ENCODE measurements at places on chromosomes 6 and 20.

- no peak for ATAC-seq
These were observed 208.1 kb downstream of the SOX4 start for GRCh38 chr6:21801446-21802174.

GRCh38 chr6:75098709-75099108 lies 107.1 kb downstream of the COL12A1 start:
- ATAC-seq = no peak

DNA sequence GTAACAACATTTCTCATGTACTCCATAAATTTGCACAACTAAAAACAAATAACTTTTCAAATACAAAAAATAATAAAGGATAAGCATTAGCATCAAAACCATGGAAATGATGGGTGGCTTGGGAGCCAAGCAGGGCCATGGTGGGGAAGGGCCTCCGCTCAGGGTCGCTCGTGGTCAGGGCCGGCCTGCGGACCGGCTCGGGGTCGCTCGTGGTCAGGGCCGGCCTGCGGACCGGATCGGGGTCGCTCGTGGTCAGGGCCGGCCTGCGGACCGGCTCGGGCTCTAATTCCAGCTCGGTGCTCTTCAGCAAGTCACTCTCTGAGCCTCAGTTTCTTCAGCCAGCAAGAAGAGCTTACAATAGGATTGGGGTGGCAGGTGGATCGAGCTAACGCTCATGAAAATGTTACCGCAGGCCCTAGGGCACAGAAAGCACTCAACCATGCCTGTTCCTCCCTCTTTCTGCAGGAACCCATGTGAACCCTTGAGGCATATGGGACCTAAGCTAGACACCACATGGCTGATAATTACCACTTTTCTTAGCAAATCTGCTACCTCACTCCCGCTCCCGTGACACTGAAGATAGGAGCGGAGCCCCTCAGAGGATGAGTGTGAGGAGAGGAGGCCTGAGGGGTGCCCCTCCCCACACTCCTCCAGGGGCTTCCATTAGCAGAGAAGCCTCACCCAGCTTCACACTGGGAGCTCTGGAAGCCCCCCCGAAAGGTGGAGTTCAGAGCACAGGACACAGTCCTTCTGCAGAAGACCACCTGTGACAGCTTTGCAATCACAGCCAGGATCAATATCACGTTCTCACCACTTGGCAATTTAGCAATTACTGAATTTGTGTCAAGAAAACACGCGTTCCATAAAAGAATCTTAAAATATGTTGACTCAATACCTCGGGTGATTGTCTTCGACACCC lies 103.0 kb downstream of the PSMB1 start:
- ATAC-seq = no peak

- ATAC-seq = no peak
These were observed 1.2 kb upstream of the FABP7 start for GRCh38 chr6:122778302-122778701.

DNA sequence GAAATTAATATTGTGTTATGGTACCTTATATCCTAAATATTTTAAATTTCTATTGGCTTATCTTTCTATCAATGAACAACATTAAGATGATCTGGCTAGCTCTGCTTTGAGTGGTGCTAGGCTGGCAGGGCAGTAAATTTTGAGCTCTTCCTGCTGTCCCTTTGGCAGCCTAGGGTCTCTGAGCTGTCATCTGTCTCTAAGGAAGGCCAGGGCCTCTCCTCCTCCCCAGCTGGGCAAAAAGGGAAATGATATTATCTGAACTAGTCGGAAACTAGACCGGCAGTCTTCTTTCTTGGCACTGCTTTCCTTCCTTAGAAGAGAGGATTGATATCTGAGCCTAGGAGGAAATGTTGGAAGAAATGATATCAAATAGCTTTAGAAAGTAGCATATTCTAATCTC lies 176.7 kb upstream of the BTBD3 start:
- no peak for ATAC-seq

DNA sequence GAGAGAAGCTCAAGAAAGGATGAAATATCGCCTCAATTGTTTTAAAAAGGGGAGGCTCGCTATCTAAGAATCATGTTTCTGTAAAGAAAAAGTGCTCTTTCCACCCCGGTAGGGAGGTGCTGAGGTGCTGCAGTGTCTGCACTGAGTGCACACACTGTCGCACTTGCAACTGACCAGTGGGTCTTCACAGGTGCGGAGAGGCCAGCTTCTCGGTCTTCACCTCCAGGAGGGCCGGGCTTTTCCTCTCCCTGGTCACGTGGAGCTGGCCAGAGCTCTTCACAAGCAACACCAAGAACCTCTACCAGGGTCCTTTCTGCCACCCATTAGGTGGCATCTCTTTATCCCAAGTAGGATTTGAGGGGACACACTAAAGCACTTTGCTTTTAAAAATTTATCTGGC lies 27.8 kb upstream of the TCFL5 start:
- no peak for ATAC-seq
